ENCODE measurements at places on chromosomes 4 and X. TPM values are rescaled to one million over a fixed set of nuclear protein-coding genes. Genes with fewer than 3 reads are reported as not detected.

DNA sequence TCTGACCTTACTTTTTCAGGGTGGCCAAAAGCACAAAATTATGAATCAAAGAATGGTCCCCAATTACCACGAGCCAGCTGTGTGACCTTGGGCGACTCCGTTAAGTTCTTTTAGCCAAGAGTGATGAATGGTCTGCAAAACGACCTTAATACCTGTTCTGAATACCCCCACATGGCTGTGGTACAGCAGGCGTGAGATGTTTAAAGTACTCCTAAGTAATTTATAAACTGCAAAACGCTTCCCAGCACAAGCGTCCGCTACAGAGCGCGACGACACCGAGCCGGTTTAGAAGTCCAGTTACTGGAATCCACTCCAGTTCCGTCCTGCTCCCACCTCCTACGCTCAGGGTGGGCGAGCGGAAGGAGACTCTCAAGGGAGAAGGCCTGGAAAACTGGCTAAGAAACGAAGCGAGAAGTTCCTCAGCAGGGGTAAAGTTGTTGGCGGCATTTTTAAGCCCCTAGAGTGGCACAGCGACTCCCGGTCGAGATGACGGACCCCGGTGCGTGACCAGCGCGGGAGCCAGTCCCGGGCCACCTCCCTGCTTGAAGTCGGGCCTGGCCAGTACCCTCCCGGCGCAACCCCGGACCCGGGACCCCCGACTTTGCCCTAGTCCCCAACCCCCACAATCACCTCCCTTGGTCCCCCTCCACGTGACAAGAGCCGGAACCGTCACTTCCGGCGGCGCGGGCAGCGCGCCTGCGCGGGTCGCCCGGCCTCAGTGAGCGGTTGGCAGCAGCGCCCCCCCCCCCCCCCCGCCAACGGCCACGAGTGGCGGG, 659 bp upstream of the BMP2K start:
- peak; percentile 86 for DNase-seq

DNA sequence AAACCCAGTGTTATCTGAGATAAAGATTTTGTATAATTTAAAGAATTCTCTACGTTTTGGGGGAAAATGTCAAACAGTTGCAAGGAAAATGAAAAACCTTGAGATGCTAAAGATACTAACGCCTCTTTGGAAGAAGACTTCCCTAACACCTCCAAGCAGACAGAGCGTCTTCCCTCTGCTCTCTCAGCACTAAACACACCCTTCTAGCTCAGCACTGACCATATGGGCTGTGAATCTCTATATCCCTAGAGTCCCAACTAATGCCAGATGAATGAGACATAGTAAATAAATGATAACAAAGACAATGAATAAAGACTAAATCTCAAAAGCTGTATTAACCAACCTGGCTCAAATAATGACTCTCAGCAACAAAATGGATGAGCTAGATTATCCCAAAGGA, 13.3 kb downstream of the FUNDC1 start:
- DNase-seq: no peak

DNA sequence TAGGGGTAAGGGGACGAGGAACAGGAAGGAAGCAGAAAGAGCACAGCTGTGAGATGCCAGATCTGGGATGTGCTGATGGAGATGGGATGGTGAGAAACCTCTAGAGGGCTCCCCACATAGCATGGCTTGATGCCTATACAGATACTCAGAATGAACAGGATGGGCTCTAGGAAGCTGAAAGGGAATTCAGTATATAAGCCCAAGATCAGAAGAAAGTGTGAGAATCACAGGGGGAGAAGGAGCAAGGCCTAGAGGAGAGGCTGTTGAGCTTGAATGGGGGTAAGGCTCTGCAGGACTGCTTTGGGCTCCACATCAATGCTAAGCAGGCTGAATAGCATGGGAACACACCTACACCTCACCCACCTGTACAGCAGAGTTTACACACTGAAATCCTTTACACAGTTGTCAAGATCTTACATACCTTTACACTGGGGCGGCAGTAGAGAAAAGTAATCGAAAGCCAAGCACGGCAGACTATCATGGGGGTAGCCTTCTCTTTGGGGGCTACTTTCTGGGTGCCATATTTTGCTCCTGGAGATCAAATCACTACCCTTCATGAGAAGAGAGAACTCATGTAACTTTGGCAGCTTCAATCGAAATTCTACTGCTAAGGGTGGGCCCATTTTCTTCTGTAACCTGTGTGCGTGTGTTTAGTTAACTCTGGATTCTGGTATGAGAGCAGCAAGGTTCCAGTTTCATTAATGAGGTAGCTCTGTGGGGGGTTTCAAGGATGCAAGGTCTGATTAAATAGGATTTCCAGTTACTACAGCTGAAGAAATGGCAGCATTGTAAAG, 30.6 kb downstream of the HOPX start:
- DNase-seq: no peak

GRCh38 chrX:109343671-109344070, 138.2 kb downstream of the GUCY2F start:
- DNase-seq: no peak

DNA sequence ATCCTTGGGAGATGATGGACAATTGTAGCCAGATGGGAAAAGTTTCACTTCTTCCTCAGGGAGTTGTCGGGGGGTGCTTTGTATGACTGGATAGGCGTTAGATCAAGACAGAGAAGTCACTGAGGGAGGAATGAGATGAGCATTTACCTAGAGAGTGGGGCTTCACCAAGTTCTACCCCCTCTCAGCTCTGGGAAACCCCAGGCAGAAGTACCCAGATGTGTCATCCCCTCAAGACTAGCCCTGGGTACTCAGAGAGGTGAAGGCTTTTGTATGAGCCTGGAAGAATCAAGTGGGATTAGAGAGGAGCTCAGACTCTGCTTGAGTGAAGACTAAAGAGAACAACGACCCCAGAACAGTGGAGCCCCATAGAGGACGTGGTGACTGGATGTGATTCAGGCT, 1.9 kb downstream of the MAGEB1 start:
- no peak for DNase-seq

GRCh38 chr4:143281507-143282190, 55.0 kb upstream of the GAB1 start:
- no peak for DNase-seq

DNA sequence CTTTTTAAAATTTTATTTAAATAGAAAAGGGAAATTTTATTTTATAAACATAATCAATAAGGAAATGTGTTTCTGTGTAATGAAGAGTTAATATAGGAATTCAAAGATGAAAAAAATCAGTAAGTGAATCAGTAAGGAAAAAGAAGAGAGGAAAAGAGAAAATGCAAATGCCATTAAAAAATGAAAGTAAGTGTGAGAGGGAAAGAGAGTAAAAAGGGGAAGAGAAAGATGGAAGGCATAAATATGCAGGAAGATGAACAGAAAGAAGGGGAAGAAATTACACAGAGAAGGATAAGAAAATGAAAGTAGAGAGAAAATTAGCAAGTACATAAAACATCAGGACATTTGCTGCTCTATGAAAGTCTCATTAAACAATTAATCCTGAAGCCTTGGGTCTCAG, 349.9 kb downstream of the FSTL5 start:
- no peak for DNase-seq

GRCh38 chr4:48813964-48814363, 16.9 kb upstream of the OCIAD1 start:
- DNase-seq: no peak

GRCh38 chrX:11532291-11533078, 133.2 kb downstream of the ARHGAP6 start:
- no peak for DNase-seq

DNA sequence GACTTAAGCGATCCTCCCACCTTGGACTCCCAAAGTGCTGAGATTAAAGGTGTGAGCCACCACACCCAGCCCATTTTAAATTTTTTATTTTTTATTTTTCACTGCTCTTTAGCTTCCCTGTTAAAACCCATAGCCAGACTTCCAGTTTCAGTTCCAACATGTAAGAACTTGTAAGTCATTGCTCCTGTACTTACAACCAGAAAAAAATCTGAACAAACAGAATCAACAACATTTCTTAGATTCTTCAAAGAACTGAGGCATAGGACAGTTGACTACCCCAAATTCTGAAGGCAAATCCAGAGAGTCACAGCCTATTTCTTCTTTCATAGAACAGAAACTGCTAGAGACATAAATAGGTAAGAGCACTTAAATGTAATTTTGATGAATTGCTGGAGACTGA, 8.1 kb downstream of the GPRASP3 start:
- no peak for DNase-seq

DNA sequence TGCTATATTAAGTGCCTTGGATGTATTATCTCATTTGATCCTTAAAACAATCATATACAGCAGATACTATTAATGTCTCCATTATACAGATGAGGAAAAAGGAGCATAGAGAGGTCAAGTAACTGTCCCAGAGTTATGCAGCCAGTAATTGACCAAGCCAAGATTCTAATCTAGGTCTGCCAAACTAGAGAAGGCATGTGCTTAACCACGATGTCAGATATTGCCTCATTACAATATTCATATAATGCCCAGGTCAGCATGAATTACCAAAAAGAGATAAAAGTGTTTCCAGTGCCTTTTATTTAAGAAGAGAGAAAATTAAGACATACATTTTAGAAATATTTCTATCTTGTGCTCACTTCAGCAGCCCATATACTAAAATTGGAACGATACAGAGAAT, 7.1 kb downstream of the ARHGEF6 start:
- no peak for DNase-seq

DNA sequence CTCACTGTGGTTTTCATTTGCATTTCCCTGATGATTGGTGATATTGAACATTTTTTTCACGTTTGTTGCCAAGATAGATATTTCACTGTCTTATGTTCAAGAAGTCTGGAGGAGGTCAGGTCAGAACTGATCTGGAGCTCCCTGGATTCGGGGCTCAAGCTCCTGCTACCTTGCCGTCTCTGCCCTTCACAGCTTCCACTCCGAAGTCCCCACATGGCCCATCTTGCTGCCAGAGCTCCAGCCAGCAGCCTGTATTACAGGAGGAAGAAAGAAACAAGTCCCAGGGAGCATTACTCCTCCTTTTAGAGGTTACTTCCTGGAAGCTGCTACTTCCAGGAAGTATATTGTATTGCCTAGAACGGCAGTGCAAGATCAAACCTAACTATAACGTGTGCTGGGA, 17.9 kb upstream of the CDKN2AIP start:
- DNase-seq: no peak

- no peak for DNase-seq
These were observed 81.7 kb downstream of the RELL1 start for GRCh38 chr4:37604461-37604860.

- DNase-seq: no peak
These were observed 48.8 kb upstream of the NEUROG2 start for GRCh38 chr4:112564706-112565270.

The VEGFD gene
- 3.9 TPM for total RNA-seq

The UCP1 gene
- not detected for total RNA-seq

The TMEM47 gene
- total RNA-seq: 9.1 TPM

The TRMT10A gene
- total RNA-seq: 6.5 TPM

The TAB3 gene
- 19.8 TPM for total RNA-seq
